Fibroblast of skin of right biceps (primary cell): ENCODE measurements at places on chromosomes 12 and 14.

- DNase-seq = no peak
Observed at GRCh38 chr12:79414252-79414651, 276.5 kb downstream of the PAWR start.

GRCh38 chr12:6868211-6869048 is 1.1 kb downstream of the TPI1 start:
- peak; percentile 40 for DNase-seq

- peak; percentile 83 for DNase-seq
Observed at GRCh38 chr14:103527408-103528145, 1.4 kb upstream of the TRMT61A start.

DNA sequence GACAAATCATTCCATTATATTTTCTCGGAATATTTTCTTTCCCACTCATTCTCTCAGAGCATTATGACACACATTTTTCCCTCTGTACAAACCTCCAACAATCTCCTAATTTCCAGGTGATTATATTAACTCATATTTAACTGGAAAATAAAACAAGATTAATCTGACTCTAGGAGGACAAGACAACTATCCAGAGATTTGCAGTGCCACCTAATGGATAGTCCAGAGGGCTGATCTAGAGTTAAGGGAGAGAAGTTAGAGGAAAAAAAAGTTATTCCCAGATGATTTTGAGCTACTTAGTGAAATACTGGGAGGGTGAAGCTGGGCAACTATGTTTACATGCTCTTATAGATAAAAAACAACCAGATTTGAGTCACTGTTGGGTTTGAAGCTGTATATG is 161.7 kb downstream of the ALX1 start:
- DNase-seq = peak; percentile 4

DNA sequence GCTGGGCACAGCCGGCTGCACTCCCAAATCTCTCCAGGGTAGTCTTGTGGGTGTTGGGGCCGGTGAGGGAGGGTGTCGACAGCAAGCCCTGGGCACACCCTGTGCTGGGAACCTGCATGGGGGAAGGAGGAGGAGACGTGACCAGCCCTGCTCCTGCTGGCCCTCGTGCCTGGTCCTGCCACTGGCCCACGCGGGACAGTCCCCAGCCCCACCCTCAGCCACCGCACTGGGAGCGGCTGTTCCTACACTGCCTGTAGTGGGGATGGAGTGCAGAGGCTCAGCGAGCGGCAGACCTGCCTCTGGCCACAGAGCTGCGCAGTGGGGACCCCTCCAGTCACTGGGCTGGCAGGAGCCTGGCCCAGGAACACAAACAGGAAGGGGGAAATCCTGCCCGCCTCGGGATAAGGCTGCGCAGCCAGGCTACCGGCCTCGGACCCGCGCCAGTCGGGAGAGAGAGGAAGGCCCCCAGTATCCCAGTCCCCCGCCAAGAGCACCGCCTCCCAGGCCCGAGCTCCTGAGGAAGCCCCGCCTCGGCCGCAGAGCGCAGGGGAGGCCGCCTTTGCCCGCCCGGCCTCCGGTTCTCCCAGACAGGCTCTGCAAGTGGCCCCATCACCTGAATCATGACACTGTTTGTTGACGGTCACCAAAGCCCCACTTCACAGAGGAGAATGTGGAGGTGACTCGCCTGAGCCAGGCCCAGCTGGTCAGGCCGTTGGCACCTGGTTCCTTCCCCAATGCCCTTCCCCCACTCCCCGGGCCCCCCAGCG is 10.6 kb downstream of the AHNAK2 start:
- peak; percentile 51 for DNase-seq

GRCh38 chr14:69428289-69428998 is 30.0 kb downstream of the SLC39A9 start:
- DNase-seq = no peak

GRCh38 chr12:3772380-3772779 is 19.5 kb upstream of the CRACR2A start:
- peak; percentile 25 for DNase-seq

- no peak for DNase-seq
Observed at GRCh38 chr14:24262821-24263733, at the start of gene TGM1. Gene TGM1 (minus strand): TSS chr14:24263177. CDS start chr14:24262352, 825 bp downstream.

GRCh38 chr12:47111392-47111778 is 31.6 kb upstream of the AMIGO2 start:
- DNase-seq = no peak

GRCh38 chr12:15488481-15488880 is 166.2 kb downstream of the PTPRO start:
- no peak for DNase-seq

DNA sequence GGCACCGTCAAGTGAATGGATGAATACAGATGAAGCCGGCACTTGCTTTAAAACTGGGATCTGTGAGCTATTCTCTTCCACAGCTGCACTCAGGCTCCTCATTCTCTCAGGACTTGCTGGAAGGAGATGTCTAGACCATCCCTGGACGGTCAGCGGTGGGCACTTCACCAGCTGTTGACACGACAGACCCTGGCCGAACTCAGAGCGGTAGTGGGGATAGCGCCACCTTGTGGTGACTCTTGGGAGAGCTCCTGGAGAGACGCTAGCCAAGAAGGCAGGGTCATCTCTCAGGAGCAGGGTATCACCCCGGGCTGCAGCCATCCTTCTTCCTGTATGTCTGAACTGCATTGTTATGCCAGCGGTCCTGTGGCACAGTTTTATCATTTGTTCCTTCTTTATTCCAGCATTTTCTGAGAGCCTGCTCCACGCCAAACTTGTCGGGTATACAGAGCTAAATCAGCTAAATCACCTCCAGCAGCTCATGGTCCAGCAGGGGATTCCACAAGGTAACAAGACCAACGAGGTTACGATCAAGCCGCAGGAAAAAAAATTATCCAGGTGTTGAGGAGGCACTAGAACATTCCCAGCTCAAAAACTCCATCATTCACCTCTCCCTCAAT is 10.0 kb downstream of the WNT1 start:
- no peak for DNase-seq

DNA sequence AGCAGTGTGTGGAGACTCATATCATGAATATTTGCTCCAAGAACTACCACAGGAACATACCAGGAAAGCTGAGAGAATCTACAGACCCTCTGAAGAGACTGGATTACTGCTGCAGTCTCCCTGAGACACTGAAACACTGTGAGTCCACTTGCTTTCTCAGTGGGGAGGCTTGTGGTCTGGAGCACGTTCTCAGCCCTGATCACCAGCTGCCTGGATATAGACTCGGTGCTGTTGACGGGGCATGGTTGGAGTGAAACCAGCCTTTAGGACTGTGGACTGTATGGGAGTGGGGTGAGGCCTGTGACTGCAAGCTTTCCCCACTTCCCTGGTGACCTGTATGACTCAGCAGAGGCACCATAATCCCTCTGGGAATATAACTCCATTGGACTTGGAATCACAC is 525.8 kb upstream of the FBXO33 start:
- no peak for DNase-seq

GRCh38 chr12:40587421-40587820 is 104.8 kb upstream of the CNTN1 start:
- DNase-seq = no peak

- no peak for DNase-seq
Observed at GRCh38 chr14:77470224-77470870, 12.5 kb downstream of the AHSA1 start.

GRCh38 chr12:94026596-94026995 is 121.8 kb upstream of the PLXNC1 start:
- no peak for DNase-seq

DNA sequence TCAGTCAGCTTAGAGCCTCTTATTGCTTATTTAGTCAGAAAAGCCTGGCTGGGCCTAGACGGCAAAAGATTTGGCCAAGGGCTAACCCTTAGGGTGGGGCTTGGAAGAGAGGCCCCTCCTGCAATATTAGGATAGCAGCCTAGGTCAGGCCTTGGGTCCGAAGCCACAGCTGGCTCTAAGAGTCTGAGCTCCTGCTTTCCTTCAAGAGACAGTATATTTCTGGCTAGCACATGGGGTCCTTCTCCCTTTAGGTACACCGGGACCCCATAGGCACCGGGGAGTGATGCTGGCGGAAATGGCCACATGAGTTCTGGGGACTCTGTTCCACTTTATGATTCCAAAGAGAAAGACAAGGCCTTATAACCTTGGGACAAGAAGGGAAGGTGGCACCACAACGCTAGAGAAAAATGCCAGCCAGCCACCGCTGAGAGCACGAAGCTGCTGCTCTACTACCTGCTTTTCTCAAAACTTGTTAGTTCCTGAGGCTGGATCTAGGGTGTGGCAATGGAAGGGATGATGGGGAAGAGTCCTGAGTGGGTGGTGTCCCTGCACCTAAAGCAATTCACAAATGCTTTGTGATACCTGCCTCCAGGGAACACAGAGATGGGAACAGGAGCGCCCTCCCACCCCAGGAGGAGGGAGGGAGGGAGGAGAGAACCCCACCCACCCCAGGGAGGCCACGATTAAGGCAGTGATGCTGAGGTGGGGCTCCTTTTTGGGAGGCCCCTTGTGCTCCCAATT is 3.1 kb upstream of the AVIL start:
- DNase-seq = no peak

DNA sequence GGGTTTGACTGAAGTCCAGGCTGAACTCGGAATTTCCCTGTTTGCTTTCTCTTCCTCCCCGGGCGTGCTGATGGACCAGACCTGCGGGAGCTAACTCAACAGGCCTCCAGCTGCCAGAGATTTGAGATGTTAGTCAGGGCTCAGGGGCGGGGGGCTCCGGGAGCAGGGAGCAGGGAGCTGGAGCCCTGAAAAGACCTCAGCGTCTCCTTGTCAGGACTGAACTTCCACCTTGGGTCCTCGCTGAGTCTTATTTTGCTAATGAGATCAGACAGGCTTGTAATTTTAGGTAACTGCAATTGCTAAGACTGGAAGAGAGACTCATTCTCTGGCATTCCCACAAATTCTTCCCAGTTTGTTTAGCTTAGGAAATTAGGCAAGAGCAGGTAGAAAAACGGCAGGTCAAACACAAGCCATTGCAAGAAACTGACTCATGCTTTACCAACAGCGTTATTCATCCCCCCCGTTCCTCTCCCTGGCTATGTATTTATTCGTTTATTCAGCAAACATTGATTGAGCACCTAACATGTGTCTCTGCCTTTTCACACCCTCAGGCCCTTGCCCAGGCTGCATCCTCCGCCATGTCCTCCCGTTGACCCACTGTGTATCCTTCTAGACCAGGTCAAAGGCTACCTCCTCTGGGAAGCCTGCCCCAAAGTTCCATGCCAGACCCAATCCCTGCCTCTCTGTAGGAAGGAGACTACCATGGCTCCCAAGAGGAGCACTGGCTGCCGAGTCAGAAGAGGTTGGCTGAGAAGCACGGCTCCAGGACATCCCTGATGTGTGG is 80.4 kb upstream of the DIO3 start:
- peak; percentile 28 for DNase-seq

DNA sequence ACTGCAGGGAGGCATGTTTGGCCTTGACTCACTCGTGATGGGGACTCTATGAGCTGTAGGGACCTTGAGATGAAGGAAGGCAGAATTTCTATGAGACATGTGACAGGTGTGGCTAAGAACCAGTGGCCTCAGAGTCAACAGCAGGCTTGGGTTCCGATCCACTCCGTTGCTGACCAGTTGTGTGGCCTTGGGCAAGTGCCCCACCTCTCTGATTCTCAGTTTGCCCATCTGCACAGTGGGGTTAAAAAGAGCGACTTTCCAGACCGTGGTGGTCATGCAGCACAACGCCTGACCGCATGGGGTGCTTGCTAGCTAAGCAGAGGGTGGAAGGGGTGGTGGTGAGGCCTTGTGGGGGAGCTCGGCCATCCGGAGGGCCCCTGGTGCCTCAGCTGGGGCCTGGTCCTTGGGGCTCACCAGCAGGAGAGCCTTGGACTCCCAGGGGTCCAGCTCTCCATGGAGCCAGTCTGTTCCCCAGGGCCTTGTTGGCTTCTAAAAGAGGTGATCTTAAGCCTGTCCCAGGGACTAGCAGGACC is 18.5 kb downstream of the PAPLN start:
- DNase-seq = no peak

GRCh38 chr12:3805077-3805476 is 52.2 kb upstream of the CRACR2A start:
- no peak for DNase-seq

GRCh38 chr14:71165121-71166031 is 258.1 kb downstream of the PCNX1 start:
- DNase-seq = peak; percentile 48

DNA sequence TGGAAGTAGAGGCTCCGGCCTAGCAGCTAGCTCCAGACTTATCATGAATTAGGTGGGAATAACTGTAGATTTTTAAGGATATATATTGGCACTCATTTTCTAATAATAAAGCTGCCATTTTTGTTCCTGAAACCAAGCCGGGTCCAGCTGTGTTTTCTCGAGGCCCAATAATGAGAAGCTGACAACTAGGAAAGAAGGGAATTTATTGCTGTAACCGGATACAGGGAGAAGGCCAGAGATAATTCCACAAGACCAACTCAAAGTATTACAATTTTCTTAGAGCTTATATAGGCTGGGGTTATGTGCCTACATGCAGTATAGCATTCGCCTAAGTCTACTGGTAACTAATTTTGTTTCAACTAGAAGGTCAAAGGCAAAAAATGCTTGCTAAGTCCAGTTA is 122.3 kb upstream of the FBXO33 start:
- no peak for DNase-seq

DNA sequence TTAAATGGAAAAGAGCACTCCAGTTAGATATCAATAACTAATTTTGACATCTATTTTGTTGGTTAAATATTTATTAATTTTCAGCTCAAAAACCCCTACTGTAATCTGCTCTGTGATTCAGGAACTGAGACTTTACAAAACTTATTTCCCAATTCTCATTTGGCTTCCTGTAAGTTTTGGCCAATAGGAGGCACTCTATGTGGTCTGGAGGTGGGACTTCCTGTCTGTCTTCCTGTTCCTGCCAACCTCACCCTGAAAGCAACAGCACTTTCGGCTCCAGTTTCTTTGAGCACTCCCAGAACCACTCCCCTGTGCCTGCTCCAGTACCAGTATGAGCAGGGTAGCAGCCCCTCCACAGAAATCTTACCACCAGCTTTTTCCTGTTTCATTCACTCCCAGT is 1027.0 kb downstream of the VRK1 start:
- DNase-seq = no peak

DNA sequence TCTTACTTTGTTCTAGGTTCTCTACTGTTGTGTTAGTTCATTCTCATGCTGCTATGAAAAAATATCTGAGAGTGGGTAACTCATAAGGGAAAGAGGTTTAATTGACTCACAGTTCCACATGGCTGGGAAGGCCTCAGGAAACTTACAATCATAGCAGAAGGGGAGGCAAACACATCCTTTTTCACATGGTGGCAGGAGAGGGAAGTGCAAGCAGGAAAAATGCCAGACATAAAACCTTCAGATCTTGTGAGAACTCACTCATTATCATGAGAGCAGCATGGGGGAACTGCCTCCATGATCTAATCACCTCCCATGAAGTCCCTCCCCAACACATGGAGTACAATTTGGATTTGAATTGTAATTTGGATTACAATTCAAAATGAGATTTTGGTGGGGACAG is 69.6 kb downstream of the MGST1 start:
- no peak for DNase-seq

DNA sequence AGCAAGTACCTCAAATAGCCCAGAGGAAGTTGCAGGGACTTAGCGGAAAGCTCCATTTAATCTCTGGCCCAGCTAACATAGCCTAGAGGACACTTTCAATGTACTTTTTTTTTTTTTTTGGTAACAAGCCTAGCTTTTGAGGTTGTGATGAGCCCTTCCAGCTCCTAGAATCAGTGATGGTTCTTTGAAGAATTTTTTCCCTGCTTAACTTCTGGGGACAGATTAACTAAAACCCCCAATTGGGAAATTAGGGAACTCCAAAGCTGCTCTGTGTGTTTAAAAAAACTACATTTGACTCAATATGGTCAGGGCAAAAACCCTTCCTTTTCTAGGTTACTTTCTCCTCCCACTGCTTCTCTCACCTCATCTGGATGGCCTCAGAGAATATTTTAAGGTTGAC is 23.9 kb upstream of the ITGA5 start:
- no peak for DNase-seq
